Stimulated activated CD8-positive, alpha-beta memory T cell treated with anti-CD3 and anti-CD28 coated beads, Interleukin-4, amount 100 ng/mL, for 24 hours (primary cell): ENCODE measurements at places on chromosomes 12 and 14.

GRCh38 chr12:115305867-115306266, 621.9 kb upstream of the TBX3 start:
- no peak for DNase-seq

DNA sequence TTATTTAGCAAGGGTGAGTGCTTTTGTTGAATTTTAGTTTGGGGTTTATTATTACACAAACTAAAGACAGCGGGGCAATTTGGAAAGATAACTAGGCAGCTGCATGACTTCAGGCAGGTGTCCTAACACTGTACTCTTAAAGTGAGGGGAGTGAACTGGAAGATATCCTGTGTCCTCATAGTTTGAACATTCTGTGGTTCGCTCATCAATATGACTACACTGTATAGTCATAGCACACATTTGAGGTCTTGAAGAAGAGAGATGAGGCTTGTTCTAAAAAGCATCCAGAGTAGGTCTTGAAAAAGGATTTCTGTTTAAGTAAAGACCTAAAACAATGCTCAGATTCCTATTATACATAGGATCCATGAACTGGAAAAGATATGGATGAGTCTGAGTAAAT, 1.7 kb upstream of the MAP3K9 start:
- no peak for DNase-seq

DNA sequence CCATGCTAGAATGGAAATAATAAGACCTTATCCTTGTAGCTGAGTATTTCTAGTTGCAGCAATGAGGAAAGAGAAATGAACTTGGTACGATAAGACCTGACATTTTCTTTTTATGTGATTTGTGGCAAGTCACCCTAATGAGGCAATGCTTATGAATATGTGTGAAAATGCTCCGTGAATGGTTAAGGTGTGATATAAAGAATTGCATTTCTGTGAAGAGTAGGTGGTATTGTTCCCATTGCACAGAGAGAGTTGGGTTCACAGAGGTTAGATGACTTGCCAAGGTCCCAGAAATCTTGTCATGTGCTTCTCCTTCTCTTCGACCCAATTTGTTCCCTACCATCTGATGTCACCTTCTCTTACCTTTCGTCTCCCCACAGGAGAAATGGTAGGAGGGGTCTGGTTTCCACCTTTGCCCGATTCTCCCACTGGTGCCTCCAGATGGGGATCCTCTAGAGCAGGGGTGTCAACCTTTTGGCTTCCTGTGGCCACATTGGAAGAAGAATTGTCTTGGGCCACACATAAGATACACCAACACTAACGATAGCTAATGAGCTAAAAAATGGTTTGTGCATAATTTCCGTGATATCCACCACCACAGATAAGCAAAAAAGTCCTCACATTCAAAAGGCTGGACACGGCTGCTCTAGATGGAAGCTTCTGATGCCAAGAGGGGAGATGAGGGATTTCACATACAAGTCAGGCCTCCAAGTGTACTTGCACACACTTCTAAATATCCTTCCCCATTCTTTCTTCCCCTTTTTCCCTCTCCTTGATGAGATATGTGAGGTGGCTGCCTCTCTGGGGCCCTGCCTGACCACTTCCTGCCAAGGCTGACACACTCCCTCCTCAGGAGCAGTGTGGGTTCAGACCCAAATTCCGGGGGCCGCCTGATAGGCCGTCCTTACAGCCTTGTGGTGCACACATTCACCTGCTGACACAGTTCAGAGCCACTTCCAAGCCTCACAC, 96.1 kb downstream of the PLXNC1 start:
- DNase-seq: peak; percentile 37

DNA sequence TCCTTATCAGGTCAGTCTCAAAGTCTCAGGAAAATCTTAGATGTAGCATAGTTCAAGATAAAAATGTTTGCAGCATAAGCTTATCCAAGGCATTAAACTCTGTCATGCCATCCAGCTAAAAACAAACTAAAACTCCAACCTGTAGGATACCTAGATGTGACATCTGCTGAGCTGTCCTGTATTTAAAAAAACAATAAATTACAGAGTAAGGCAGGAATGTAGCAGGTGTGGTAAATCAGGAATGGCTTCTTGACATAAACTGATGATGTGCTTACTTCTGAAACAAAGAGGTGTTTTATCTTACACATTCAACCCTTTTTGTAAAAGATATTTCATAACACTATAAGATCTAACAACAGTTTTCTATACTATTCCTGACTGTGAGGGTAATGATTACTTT, 30.6 kb upstream of the DLGAP5 start:
- no peak for DNase-seq

GRCh38 chr14:47167402-47167801, 508.0 kb downstream of the MDGA2 start:
- no peak for DNase-seq

DNA sequence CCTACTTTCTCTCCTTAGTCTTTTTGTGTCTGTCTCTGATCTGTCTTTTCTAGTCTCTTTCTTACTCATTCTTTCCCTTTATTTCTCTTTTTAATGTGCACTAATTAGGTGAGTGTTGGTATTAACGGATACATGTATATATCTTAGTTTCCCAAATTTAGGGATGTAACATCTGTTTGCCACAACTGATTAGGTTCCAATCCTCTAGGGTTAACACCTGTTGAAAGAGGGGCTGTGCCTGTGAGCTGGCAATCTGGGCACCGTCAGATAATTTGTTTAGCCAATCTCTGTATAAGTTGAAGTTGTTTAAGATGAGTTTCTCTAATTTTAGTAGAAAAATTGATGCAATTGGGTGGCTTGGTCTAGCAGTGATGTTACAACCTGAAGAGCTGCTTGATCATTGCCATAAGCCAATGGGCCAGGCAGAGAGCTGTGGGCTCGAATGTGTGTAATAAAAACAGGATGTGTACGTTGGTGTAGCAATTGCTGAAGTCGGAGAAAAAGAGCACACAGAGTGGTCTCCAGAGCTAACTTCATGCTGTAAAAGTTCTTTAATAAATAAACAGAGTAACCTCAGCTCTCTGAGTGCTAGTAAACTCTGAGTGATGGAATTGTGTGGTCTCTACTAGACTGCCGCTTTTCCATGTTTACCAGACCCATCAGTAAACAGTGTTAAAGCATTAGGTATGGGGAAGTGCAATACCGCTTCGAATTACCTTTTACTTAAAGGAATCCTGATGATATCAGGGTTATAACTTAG, 18.3 kb upstream of the LYZ start:
- DNase-seq: no peak

GRCh38 chr12:12936983-12937491, 14.9 kb downstream of the GPRC5D start:
- no peak for DNase-seq

DNA sequence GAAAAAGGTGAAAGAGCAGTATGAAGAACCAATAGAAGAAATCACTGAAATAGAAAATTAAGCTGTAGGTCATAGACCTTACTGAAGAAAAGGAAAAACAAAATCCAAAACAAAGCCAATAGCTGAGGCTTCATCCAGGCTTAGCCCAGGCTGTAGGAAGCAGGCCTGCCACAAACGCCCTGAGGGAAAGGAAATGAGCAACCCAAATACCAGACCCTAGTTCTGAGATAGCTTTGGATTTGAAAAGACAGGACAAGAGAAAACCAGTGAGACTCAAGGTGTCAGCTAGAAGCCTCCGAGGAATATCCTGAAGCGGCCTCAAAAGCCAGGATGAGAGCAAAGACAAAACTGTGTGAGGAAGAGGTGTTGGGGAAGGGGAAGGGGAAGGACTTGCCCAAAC, 79.2 kb downstream of the FERMT2 start:
- no peak for DNase-seq

DNA sequence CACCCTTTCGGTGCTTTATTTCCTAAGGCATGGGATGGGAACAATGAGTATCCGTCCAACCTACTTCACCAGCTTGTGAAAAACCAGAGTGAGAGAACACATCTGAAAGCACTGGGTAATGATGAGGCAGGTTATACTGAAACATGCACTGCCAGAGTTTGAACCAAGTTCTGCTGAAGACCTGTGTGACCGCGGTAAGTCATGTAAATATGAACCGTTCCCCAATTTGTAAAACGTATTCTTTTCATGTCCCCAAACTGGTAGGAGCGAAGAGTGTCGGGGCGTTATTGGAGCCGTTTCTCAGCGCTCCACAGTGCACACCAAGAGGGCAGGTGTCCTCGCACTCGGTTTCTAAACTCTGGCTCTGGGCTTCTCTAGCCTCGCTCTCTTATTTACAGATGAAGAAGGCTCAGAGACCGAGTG, 788 bp upstream of the NGDN start:
- DNase-seq: no peak

GRCh38 chr14:37723515-37723914, 128.1 kb downstream of the TTC6 start:
- no peak for DNase-seq

GRCh38 chr14:105269405-105269804, 21.1 kb downstream of the BTBD6 start:
- no peak for DNase-seq

- no peak for DNase-seq
These were observed 57.2 kb downstream of the MVK start for GRCh38 chr12:109630815-109631214.

GRCh38 chr14:60278350-60278749, 29.3 kb downstream of the PPM1A start:
- no peak for DNase-seq

DNA sequence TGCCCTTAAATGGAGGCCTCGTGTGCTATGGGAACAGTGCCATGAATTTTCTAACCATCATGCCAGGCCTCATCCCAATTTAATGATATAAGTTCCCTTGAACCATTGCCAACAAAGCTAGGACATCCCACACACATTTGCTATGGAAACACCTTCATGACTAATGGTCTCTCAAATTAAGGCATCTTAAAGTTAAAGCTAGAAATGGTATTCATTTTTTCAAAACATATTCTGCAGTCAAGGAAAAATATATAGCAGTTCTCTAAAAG, 117.3 kb downstream of the BTG1 start:
- DNase-seq: no peak

GRCh38 chr12:119781804-119782203, 95.3 kb downstream of the CIT start:
- no peak for DNase-seq

GRCh38 chr14:92493492-92493891, 20.1 kb upstream of the RIN3 start:
- DNase-seq: no peak

DNA sequence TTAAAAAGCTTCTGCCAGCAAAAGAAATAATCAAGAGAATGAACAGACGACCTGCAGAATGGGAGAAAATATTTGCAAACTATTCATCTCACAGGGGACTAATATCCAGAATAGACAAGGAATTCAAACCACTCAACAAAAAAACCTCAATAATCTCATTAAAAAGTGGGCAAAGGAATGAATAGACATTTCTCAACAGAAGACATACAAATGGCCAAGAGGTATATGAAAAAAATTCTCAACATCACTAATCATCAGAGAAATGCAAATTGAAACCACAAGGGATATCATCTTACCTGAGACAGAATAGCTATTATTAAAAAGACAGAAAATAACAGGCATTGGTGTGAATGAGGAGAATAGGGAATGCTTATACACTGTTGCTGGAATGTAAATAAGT, 270.0 kb downstream of the DACT1 start:
- no peak for DNase-seq

DNA sequence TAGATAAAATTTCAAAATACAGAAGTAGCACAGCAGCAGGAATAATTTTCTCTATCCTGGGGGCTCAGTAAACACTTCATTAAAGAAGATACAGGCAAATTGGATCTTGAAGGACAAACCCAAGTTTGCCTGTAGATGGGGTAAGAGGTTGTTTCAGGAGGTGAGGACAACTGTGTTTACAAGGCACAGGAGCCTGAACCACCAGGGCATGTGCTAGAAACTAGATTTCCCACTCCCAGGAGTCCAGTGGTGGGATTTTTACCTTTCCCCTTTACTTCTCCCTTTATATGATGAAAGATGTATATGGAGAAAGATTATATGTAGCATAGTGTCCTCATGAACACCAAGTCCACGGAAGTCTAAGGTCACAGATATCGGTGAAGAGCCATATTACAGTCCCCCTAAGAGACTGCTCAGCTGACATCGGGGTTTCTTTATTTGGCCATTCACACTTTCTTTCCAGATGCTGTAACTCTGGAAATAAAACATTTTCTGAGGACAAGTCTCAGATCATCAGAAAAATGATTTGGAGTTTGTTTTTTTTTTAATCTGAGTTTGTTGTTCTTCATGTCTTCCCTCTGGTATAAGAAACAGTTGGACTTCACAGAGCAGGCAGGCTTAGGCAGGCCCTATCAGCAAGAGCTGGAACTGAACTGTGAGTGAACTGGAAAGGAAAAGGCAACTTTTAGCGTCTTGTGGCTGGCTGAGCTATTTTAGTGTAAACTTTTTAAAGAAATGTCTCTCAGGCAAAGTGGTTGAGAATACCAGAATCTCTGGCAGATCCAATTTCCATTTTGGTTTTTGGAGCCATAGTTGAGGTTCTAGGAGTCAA, 8.0 kb upstream of the EVL start:
- no peak for DNase-seq

DNA sequence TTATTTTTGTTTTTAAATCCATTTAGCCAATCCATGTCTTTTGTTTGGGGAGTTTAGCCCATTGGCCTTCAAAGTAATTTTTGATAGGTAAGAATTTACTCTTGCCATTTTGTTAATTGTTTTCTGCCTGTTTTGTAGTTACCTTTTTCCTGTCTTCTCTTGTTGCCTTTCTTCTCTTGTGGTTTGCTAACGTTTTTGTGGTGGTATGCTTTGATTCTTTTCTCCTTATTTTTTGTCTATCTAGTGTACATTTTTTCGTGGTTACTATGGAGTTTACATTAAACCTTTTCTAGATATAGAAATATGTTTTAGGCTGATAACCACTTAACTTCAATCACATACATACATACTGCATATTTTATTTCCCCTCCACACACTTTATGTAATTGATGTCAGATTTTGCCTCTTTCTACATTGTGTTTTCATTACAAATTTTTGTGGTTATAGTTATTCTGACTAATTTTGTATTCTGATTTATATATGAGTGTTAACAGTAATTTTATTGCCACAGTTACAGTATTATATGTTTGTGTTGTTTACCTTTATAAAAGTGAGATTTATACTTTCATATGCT, 19.2 kb upstream of the PPP1R12A start:
- no peak for DNase-seq

DNA sequence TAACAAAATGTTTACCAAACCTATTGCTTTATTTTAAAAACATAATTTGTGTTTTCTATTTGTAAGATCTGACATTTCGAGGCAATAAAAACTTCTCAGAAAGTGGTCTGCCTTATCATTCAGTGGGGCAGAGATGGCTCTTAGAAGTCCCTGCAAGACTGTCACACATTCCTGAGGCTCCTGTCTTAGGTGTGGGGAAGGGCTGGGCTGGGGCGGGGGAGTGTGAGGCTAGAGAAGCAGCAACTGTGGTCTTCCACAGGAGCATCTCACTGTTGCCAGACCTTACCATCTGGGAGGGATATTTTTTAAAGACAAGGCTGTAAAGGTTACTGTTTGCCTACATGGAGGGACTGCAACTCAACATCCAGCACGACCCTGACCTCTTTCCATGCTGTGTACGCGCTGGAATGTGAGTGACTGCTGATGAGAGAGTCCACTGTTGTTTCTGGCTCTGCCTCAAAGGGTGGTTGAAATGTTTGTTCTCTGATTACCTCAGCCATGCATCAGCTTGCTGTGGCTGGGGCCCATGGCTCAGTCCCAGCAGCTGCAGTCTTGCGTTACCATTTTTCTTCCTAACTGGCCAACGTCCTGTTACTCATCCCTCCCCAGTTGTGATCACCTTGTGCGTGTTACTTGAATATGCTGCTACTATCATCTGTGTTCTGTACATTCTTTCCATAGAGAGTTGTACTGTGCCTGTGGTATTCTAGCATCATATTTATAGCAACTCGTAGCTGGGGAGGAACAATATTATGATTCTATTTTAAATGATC, 12.4 kb downstream of the ERG28 start:
- DNase-seq: no peak

GRCh38 chr12:124395284-124395752, 100.4 kb downstream of the RFLNA start:
- DNase-seq: no peak
